ENCODE measurements at places on chromosomes 3 and 15.

- H3K27me3 ChIP-seq = peaks cover 3% of the 10 kb centered on the region
- H3K4me3 ChIP-seq = no peak overlapping the region
- DNase-seq = no peak
- peaks cover 2% of the 10 kb centered on the region for H3K4me1 ChIP-seq
These were observed 25.0 kb downstream of the CD86 start for GRCh38 chr3:122080207-122080587.

GRCh38 chr15:77412972-77413698, 6.8 kb downstream of the PEAK1 start:
- no peak for DNase-seq
- no peaks in the 10 kb centered on the region for H3K27me3 ChIP-seq
- no peak overlapping the region for H3K27ac ChIP-seq
- H3K36me3 ChIP-seq = peaks cover 4% of the 10 kb centered on the region
- H3K4me1 ChIP-seq = peaks cover 36% of the 10 kb centered on the region

DNA sequence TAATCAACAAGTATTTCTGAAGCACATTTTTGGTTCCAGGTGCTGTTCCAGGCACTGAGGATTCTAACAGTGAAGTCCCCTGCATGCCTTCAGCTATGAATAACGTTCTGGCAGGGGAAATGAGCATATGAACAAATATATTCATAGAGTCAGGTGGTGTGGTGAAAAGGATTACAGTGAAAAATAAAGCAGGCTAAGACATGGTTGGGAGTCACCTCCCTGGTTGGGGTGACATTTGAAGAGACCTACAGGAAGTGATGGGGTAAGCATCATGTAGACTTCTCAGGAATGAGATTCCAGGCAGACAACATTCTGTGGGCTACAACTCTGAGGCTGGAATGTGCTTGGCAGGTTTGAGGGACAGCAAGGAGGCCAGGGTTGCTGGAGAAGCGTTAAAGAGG, 15.0 kb downstream of the FRMD4B start:
- no peaks in the 10 kb centered on the region for H3K36me3 ChIP-seq
- no peak for DNase-seq
- H3K27ac ChIP-seq = no peak overlapping the region
- no peaks in the 10 kb centered on the region for H3K27me3 ChIP-seq
- H3K4me1 ChIP-seq = peaks cover 17% of the 10 kb centered on the region

GRCh38 chr3:5520237-5520636, 332.7 kb downstream of the EDEM1 start:
- no peak for DNase-seq
- peaks cover 1% of the 10 kb centered on the region for H3K27me3 ChIP-seq
- H3K4me3 ChIP-seq = no peak overlapping the region
- H3K36me3 ChIP-seq = no peaks in the 10 kb centered on the region
- no peaks in the 10 kb centered on the region for H3K4me1 ChIP-seq

GRCh38 chr15:91787198-91787597, 66.3 kb upstream of the SLCO3A1 start:
- no peak for DNase-seq
- H3K4me1 ChIP-seq = no peaks in the 10 kb centered on the region
- H3K27me3 ChIP-seq = no peaks in the 10 kb centered on the region
- no peaks in the 10 kb centered on the region for H3K36me3 ChIP-seq
- no peak overlapping the region for H3K4me3 ChIP-seq
- no peak overlapping the region for H3K27ac ChIP-seq

DNA sequence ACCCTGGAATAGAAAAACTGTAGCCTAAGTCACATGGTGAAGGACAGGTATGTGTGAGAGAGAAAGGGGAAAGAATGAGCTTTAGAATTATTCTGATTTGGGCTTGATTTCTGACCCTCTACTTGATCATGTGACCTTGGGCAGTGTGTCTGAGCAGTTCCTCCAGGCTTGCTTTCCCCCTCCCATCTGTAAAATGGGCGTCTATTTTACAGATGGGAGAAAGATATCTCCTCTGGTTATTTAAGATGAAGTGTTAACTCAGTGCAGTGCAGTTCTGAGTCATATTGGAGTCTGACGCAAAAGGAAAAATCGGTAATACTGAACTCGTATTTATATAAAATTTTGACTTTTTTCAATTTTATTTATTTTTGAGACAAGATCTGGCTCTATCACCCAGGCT, 38.1 kb upstream of the LMOD3 start:
- H3K27me3 ChIP-seq = peaks cover 4% of the 10 kb centered on the region
- H3K36me3 ChIP-seq = no peaks in the 10 kb centered on the region
- peaks cover 2% of the 10 kb centered on the region for H3K4me1 ChIP-seq
- DNase-seq = no peak
- H3K4me3 ChIP-seq = no peak overlapping the region

- H3K4me3 ChIP-seq = no peak overlapping the region
- no peaks in the 10 kb centered on the region for H3K27me3 ChIP-seq
- H3K27ac ChIP-seq = no peak overlapping the region
- H3K36me3 ChIP-seq = no peaks in the 10 kb centered on the region
- no peaks in the 10 kb centered on the region for H3K4me1 ChIP-seq
These were observed 26.1 kb downstream of the FMN1 start for GRCh38 chr15:33168444-33168843.

Measured in endothelial cell (in vitro differentiated cells).